ENCODE measurements at places on chromosomes 12 and 14. TPM values are rescaled to one million over a fixed set of nuclear protein-coding genes. Genes with fewer than 3 reads are reported as not detected.

The CIDEB gene
- 0.16 TPM for total RNA-seq

The GLT8D2 gene
- 13.1 TPM for total RNA-seq

The GSC gene
- not detected for total RNA-seq

The ZFYVE1 gene
- 12.3 TPM for total RNA-seq

The KLRK1 gene
- total RNA-seq = 0.08 TPM

The PHC1 gene
- 37.6 TPM for total RNA-seq

The OR4K17 gene
- not detected for total RNA-seq

The RD3L gene
- total RNA-seq = not detected

The BRMS1L gene
- 3.4 TPM for total RNA-seq

The NEUROD4 gene
- not detected for total RNA-seq

The GARIN6 gene
- not detected for total RNA-seq

The DHH gene
- not detected for total RNA-seq

The GALNT4 gene
- total RNA-seq = 7.4 TPM

Data from epithelial cell of alveolus of lung (primary cell).